ENCODE measurements at places on chromosomes 1 and 21.

- DNase-seq, result no peak
These were observed 485.7 kb downstream of the AJAP1 start for GRCh38 chr1:5140136-5140535.

- no peak for DNase-seq
These were observed 21.5 kb downstream of the STPG1 start for GRCh38 chr1:24391882-24392603.

GRCh38 chr1:14672005-14672404, 73.5 kb downstream of the KAZN start:
- DNase-seq, result no peak

DNA sequence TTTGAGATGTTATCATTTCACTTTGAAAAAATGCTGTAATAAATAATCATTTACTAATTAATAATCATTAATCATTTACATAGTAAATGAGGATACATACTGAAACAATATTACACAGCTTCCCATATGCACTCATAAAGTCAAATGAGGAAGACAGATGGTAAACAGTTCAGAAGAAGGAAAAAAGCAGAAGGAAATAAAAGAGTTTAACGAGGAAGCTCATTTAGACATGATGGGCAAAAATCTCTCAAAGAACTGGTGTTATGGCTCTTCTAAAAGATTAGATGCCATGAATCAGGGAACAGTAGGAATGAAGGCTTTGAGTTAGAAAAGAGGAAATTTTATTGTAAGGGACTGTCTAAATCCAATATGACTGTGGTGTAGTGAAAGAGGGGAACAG, 347.6 kb downstream of the PTPRC start:
- no peak for DNase-seq

All from RWPE1 (cell line).